ENCODE measurements at places on chromosomes 3 and 15.
A peak's percentile ranks its signal among the peaks of the same experiment; 100 is the strongest.

- DNase-seq, result no peak
Observed at GRCh38 chr3:130979117-130979516, 47.5 kb downstream of the ASTE1 start.

GRCh38 chr3:14124223-14124614 is 451 bp downstream of the CHCHD4 start:
- DNase-seq, result no peak

GRCh38 chr3:101567528-101568317 is 6.1 kb downstream of the TRMT10C start:
- DNase-seq, result no peak

- DNase-seq, result no peak
Observed at GRCh38 chr3:10635446-10636076, 130.2 kb upstream of the ATP2B2 start.

DNA sequence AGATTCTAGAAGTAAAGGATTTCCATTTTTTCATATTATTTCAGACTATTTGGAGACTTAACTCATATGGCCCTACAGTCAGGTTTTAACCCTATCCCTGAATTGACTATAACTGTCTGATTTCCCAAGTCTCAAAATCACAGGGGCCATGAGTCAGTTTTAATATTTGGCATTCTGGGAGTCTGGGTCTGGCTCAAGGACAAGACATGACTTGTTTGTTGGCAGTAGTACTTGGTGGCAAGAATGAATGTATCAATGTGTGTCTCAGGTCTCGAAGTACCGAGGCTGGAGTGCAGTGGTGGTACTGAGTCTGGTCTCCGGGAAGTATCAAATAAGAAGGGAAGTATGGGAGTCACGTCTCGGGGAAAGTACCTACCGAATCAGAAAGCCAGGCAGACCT is 10.8 kb downstream of the UMPS start:
- no peak for DNase-seq

GRCh38 chr3:179091113-179091512 is 19.5 kb upstream of the ZMAT3 start:
- no peak for DNase-seq

- DNase-seq, result no peak
Observed at GRCh38 chr3:126034481-126035361, 49.2 kb downstream of the SLC41A3 start.

DNA sequence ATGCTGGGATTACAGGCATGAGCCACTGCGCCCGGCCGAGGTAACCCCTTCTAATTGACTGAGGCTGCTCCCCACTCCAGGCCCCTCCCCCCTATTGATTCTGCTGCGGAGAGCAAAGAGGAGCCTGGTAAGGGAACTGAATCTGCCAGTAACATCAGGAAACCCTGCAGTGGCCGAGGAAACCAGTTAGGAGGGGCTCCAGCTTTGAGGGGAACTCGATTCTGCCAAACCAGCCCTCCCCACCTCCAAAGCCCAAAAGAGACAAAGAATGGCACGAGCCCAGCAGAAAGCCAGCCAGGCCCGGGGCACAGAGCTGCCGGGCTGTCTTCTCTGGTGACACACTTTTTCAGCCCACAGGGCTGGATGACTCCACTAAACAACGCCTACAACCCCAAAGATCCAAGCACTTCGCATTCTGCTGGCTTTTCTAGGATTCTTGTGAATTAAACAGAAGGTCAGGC is 15.0 kb upstream of the ACAD9 start:
- DNase-seq, result no peak

- no peak for DNase-seq
Observed at GRCh38 chr3:46924921-46925584, 47.5 kb downstream of the PTH1R start.

GRCh38 chr15:77834276-77834990 is 201.7 kb upstream of the LINGO1 start:
- DNase-seq, result no peak

- no peak for DNase-seq
Observed at GRCh38 chr15:64997745-64998375, 8.1 kb upstream of the SPG21 start.

- DNase-seq, result no peak
Observed at GRCh38 chr15:99976811-99977271, 243.6 kb upstream of the LYSMD4 start.

GRCh38 chr15:79089331-79089889 is 1.2 kb downstream of the RASGRF1 start:
- no peak for DNase-seq

DNA sequence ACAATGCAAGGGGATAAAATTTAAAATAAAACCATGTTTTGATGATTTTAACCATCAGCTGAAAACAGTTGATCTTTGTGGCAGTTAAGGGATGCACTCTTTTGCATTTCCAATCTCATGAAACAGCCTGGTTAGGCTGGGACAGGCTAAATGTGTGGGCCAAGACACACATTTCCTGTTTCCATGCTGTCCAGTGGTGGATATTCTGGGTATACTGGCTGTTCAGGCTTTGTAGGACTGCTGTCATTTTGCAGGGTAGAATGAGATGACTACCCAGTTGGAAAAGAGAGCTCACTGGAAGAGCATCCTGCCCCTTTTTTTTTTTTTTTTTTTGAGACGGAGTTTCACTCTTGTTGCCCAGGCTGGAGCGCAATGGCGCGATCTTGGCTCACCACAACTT is 42.0 kb upstream of the IP6K2 start:
- no peak for DNase-seq

GRCh38 chr3:189561256-189561655 is 69.9 kb upstream of the TP63 start:
- no peak for DNase-seq

GRCh38 chr15:38038659-38039442 is 104.4 kb downstream of the TMCO5A start:
- DNase-seq, result no peak

DNA sequence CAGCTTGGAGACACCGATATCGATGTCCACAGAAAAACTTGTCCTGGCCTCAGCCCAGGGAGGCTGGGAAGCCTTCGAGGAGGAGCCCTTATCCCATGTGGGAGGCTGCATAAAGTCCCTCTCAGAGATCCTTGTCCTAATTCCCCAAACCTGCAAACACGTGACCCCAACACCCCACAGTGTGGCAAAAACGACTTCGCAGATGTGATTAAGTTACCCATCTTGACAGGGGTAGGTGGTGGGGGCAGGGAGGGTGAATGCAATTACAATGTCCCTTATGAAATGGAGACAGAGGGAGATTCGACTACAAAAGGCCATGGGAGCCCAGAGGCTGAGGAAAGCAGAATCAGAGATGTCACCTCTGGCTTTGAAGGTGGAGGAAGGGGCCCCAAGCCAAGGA is 2.3 kb upstream of the TLR9 start:
- no peak for DNase-seq

GRCh38 chr3:170709046-170709445 is 123.2 kb upstream of the SLC7A14 start:
- no peak for DNase-seq

GRCh38 chr3:48915296-48915695 is 3.3 kb upstream of the ARIH2 start:
- DNase-seq, result no peak

DNA sequence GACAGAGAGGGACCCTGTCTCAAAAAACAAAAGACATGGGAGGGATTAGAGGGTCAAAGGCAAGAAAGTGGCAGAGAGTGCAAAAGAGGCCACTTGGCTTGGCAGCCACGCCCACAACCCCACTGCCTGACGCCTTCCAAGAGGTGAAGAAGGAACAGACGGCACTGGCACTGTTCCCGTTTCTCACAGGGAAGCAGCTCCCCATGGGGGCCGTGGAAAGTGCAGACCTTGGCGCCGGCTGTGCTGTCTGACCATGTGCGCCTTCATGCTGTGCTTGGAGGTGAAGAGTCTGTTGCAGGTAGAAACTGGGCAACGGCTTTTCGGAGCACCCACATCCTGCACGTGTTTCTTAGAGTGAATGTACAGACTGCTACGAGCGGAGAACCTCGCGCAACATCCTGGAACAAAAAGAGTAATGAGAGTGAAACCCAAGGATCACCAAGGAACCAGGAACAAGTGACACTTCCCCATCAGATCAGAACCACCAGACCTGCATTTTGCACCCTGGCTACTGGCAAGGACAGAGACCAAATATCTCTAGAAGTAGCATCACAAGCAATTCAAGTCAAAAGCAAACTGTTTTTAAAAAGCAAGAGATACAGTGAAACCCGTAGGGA is 9.7 kb downstream of the ZXDC start:
- no peak for DNase-seq

DNA sequence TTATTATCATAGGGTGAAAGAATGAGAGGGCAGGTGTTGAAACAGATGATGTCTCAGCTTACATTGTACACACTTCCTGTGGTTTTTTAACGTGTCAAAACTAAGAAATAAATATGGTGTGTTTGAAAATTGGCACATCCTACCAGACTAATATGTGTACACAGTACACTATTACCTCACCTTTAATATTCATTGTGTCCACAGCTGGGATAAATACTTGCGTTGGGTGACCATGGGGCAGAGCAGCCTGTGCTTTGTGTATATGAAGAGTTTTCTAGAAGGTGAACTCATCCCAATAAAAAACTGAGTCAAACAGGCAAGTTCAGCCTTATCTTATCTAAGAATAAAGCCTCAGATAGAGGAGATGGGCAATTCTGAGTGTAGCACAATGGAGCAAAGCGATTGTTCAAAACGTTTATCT is 17.3 kb downstream of the SUCNR1 start:
- peak; percentile 20 for DNase-seq

- no peak for DNase-seq
Observed at GRCh38 chr3:129614927-129615363, 8.5 kb upstream of the PLXND1 start.

- DNase-seq, result no peak
Observed at GRCh38 chr3:23484386-23484785, 281.3 kb downstream of the UBE2E2 start.

DNA sequence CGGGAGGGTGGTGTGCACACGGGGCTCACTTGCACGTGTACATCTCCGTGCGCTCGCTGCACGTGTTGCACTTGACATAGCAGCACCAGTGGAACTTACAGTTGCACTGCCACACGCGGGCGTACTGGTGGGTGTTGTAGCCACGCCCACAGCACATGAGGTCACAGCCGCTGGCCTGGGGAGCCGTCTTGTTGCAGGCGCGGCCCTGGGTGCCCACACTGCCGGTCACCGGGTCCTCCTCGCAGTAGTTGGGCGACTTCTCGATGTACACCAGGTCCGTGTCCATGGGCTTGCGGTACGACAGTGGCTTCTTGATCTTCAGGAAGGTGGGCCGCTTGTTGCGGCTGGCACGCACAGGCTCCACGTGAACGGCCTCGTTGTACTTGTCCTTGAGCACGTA is 61.0 kb downstream of the WNT7A start:
- DNase-seq, result no peak

DNA sequence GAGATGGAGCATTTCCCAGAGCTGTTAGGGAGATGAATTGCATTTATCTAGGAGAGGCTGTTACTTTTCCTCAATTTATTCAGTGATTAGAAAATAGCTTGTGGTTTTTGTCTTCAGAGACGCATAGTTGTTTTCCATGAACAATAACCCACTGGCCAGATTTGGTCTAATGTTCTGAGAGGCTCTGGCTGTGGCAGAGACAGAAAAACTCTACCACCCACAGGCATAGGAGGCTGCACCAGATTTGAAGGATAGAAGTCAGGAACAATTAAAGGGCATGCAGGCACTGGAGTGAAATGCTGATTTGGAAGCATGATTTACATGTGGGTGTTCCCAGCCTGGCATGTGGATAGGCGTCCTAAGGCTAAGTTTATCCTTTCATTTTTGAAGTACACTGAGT is 143.5 kb downstream of the NFKBIZ start:
- DNase-seq, result no peak

DNA sequence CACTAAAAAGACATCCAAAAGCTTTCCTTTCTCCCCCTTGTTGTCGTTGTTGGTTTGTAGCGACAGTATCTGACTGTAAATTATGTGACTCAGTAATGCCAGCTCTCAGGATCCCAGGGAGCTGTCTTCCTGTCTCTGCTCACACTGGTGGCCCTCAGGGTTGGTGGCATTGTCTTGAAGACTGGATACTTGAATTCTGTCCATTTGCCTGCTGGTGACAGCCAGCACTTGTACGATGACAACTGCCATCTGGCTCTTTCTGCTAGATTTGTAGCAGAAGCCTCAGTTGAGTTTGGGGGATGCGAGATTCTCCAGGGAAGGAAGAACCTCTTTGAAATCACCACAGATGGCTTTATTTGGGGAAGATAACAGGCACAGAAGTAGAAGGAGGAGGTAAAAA is 120.8 kb downstream of the ARPP21 start:
- no peak for DNase-seq

DNA sequence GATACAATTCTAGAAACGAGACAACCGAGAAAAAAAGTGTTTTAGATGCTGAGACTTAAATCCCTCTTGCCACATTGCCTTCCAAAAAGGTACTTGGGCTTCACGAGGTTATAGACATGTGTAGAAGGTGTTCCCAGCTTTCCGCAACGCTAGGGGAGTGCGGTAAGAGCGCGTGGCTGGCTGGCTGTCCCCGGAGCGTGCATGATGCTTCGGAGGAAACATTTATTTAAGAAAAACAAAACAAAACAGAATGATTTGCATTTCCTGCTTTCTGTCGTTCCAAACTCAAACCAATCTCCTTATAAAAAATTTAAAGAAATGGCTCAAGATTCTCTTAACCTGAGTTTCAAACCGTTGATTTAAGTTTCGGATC is 841 bp downstream of the SLC6A20 start:
- DNase-seq, result no peak

- DNase-seq, result no peak
Observed at GRCh38 chr3:11627612-11628011, 16.1 kb downstream of the VGLL4 start.

DNA sequence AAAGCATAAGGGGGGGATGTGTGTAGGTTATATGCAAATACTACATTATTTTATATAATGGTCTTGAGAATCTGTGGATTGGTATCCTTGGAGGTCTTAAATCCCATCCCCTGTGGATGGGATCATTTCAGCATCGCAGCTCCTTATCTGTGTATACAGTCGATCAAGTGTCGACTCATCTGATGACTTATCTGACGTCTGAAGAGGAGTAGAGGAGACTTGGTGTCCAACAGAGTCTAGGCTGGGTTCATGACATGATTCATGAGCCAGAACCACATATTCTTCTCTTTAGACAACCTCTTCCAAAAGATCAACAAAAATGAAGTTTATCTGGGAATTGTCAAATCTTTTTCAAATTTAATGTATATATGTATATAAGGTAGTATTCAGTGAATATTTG is 220.7 kb downstream of the NR2F2 start:
- DNase-seq, result no peak

DNA sequence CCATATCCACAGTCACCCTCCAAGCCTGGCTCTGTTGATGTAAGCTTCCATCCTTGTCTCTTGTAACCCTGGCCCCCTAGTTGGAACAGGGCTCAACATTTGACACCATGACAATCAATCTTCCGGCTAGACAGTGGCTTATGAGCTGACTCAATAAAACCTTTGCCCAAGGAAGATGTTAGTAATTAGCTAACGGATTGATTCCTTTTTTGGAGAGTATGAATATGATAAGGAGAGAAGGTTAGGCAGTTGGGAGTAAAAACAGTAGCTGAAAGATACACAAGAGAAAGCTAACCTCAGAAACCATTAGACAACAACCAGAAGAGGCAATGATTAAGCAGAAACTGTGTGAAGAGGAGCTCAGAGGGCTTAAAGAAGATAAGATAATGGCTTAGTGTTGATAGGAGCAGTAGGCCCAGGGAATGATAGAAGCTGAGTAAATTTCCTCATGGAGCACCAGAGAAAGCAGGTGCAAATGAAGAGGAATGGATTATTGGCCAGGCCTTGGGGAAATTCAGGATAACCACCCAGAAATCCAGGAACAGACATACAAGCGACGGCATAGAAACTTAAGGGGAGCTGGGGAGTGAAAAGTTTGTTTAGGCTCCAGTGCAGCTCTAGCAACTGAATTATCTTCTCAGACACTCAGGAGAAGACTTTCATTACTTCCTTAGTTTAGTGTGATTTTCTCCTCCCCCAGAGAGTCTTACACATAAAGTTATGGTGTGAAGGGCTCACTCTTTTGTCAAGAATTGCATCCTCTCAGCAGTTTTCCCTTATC is 7.8 kb upstream of the RFX7 start:
- DNase-seq, result no peak

Data from NCI-H510A (cell line).